Muscle of leg (tissue), 16 donors: ENCODE measurements at places on chromosomes 6 and 20. TPM values are rescaled to one million over a fixed set of nuclear protein-coding genes. Genes with fewer than 3 reads are reported as not detected.
A peak's percentile ranks its signal among the peaks of the same experiment; 100 is the strongest.

Gene COX4I2
- total RNA-seq, result 11.4 TPM

DNA sequence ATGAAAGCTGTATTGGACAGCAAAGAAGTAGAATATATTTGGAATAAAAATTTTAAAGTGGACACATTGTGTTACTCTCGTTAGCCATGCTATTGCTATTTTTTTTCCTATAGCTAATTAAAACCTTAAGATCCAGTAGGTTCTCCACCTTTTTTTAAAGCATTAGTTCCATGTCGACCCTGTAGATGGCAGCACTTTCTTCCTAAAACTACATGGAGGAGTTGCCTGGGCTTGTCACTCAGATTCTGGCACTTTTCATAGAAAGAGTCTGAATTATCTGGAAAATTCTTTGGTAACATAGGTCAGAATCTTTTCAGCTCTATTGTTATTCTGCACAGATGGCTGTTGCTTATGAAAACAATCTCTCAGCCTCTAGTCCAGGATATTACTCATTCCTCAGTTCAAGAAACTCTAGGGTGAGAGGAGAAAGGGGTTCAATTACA, 42.0 kb upstream of the ESR1 start:
- DNase-seq, result peak; percentile 81

DNA sequence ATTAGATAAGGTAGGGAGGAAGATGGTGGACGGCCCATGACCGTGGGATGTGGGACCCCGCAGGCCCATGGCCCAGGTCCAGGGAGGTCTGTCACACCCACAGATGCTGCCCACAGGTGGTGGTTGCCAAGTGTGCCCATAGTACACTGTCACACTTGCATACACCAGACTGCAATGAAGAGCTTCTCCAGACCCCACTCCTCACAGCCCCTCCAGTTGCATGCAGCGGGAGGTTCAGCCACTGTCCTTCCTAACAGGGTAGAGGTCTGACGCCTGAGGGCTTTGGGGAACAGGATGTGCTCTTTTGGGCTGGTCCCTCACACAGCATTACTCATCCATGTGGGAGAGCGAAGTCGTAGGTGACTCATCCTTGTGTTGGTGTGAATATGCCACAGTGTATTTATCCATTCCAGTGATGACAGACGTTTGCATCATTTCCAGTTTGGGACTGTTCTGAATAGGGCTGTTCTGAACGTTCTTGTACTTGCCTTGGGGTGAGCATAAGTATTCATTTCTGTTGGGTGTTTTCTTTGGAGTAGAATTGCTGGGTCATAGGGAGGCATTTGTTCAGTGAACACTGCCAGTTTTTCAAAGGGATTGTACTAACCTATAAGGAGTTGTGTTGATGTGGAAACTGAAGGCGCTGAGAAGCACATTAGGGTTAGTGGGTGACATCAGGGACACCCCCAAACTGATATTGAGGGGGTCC, 10.1 kb upstream of the PYGB start:
- peak; percentile 49 for DNase-seq

Gene PSORS1C2
- not detected for total RNA-seq

Gene ID4
- total RNA-seq, result 4.6 TPM

GRCh38 chr20:64210656-64211369, 44.7 kb upstream of the PCMTD2 start:
- no peak for DNase-seq

- no peak for DNase-seq
Measured at GRCh38 chr20:4817230-4817671, 95.5 kb downstream of the PRND start.

DNA sequence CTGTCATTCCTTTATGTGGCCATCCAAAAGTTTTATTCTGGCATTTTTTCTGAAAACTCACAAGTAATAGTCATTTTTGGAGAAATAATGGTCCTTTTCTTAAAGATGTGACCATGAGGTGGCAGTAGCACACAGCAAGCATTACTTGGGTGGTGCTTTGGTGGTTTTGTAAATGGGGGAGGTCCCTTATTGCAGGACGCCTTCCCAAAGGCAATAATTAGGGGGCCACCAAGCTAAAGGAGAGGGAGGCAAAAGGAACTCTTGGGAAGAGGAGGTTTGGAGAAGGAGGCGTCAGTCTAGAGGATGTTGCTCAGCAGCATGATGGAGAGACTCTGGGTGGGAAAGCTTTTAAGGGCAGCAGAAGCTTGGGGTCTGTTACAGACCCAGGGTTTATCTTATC, 422.6 kb upstream of the MMS22L start:
- DNase-seq, result no peak

Gene CYP39A1
- total RNA-seq, result 2.9 TPM

DNA sequence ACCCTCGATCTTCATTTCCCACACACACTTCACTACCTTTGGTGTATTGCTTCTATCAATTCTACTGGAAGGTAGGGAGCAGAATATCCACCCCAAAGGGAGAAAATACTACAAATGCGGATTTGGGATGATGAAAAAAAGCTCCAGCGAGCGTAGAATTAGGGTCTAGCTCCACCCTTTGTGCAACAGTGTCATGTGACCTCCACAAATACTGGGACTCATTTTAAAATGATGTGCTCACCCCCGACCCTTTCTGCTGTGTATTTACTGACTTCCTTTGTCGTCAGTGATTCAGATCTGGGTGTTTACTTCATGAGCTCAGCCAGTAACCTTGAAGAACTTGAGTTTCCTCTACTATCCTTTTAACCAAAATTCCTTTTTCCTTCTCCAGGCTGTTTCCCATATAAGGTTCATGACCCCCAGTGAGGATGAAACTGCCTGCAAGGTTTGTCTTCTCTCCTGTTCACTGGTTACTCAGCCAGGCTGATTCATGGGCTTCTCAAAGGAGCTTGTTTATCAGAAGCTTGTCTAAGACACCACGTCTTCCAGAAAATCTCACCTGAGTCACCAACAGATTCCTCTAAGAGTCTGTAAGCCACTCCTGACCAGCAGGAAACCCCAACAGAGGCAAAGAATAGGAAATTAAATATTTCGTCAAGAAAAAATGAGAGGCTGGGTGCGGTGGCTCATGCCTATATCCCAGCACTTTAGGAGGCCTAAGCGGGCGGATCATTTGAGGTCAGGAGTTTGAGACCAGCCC, 39.6 kb upstream of the PAX1 start:
- DNase-seq, result no peak

- DNase-seq, result no peak
Measured at GRCh38 chr6:144415835-144416237, 130.7 kb downstream of the UTRN start.

DNA sequence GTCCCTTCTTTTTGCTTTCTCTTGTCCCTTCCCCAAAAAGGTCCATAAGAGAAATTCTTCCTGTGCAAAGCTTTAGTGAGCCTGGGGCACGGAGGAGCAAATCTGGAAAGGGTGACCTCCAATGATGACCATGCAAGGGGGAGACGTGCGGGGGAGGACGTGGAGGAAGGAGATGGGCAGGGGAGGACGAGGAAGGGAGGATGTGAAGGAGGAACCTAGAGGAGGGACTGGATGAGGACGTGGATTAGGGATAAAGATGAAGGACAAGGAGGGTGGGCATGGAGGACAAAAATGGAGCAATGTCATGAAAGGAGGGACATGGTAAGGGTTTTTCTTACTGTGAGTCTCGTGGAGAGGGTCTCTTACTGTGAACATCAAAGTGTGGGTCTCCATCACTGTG, 139.5 kb downstream of the ERMARD start:
- no peak for DNase-seq

DNA sequence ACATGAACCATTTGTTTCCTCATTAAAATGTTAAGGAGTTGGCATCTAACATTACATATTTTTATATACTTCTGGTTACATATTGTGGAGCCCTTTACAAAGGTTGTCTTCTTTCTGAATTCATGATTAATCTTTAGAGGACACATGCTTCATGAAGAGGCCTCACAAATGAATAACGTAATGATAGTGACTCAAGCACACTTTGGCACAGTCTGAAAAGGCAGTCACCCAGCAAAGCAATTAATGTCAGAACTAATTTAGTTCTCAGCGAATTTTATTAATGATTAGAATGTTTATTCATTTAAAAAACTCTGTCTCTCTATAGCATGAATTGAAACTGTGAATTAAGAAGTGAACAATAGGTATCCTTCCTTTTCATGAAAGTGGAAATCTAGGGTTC, 854.2 kb downstream of the PHF3 start:
- DNase-seq, result no peak

- DNase-seq, result no peak
Measured at GRCh38 chr6:63529498-63529897, 42.8 kb upstream of the LOC128125822 start.

Gene TMC2
- not detected for total RNA-seq

Gene ZNF217
- 7.2 TPM for total RNA-seq

DNA sequence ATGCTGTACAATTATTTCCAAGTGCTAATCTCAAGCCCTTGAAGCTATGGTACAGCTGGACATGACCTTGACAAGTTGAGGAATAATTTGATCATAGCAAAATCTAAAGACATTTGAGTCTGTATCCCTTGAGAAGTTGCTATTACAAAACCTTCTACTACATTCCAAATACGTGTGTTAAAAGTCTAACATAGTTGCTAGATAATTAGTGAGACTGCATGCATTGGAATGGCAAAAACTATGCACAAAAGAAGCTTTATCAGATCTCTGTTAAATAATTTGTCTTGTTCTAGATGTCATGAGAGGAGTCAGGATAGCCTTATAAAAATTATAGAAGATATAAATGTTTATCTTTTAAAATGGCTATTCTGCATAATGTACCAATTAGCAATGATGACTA, 127.8 kb downstream of the GJA1 start:
- DNase-seq, result no peak

- no peak for DNase-seq
Measured at GRCh38 chr6:148873868-148874267, 127.0 kb downstream of the UST start.

- no peak for DNase-seq
Measured at GRCh38 chr6:82365016-82365795, 1.6 kb downstream of the TPBG start.

GRCh38 chr20:19017104-19017690, 195.2 kb upstream of the SLC24A3 start:
- DNase-seq, result no peak

Gene ADTRP
- total RNA-seq, result 0.22 TPM
